Suppressor macrophage treated with lipopolysaccharide for 4 hours (primary cell): ENCODE measurements at places on chromosomes 7 and 10.
A peak's percentile ranks its signal among the peaks of the same experiment; 100 is the strongest.

DNA sequence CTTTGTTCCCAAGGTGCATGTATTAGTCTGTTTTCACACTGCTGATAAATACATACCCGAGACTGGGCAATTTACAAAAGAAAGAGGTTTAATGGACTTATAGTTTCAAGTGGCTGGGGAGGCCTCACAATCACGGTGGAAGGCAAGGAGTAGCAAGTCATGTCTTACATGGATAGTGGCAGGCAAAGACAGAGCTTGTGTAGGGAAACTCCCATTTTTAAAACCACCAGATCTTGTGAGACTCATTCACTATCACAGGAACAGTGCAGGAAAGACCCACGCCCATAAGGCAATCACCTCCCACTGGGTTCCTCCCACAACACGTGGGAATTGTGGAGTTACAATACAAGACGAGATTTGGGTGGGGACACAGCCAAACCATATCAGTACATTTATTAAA is 92.9 kb downstream of the PPP1R3C start:
- DNase-seq = no peak

DNA sequence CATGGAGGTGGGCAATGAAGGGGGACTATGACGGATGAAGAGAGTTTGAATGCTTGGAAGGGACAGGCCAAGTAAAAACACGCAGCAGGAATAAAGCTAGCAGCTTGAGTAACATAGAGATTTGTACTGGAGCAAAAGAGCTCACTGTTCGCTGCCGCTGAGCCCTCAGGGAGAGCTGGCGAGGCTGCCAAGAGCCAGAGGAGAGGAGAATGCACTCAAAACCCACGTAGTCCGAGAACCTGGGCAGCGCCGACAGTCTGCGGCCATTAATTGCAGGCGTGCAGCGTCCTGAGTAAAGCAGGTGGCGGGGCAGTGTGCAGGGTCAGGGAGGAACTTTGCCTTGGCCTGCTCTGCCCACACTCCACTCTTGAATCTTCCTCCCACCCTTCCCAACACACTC is 68.2 kb downstream of the SLC37A3 start:
- DNase-seq = no peak

- no peak for DNase-seq
These were observed 10.8 kb upstream of the PPP1R3C start for GRCh38 chr10:91643700-91644099.

- no peak for DNase-seq
These were observed 426.6 kb downstream of the PLXNA4 start for GRCh38 chr7:132149436-132150304.

- DNase-seq = no peak
These were observed 402.2 kb downstream of the DNAJB6 start for GRCh38 chr7:157739031-157739430.

DNA sequence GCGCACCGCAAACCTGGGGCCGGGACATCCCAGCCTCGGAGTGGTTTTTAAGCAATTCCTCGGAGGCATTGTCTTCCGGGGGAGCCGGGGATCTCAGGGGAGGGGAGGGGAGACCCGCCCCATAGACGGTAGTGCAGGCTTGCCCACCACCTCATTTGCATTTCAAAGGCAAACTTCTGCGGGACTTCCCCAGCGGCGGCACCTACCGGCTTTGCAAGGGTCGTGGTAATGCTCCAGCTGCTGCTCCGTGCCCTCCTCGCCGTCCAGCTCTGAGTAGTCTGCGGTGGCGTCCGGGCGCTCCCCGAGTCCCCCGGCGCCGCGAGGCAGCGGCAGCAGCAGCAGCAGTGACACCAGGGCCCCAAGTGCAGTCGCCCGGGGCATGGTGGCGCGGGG is 425 bp downstream of the TLL2 start:
- no peak for DNase-seq

- peak; percentile 19 for DNase-seq
These were observed 143.8 kb upstream of the PCLO start for GRCh38 chr7:83306502-83306901.

GRCh38 chr7:86158111-86158510 is 485.6 kb upstream of the GRM3 start:
- DNase-seq = no peak

DNA sequence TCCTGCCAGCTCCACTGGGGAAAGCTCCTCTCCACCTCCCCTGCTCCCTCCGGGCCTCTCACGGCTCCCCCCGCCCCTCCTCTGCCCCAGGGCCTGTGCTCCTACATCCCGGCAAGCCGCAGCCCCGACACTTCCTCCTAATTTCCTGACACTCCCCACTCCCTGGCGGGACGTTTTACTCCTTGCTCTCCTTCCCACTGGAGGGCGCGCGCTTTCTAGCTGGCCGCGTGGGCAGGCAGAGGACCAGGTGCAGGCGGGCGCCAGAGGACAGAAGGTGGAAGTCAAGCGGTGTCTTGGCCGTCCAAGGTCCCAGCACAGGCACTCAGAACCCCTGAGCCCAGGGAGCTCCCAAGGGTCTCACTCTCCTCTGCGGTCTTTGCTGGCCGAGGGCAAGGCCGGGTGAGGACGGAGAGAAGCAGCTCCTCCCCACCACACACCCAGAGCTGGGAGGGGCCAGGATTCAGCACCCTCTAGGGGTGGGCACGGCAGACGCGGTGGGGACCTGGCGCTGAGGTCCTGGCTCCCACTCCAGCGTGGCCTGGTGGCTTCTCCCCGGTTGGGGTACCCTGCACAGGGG is 19.1 kb downstream of the ADAM8 start:
- peak; percentile 69 for DNase-seq

DNA sequence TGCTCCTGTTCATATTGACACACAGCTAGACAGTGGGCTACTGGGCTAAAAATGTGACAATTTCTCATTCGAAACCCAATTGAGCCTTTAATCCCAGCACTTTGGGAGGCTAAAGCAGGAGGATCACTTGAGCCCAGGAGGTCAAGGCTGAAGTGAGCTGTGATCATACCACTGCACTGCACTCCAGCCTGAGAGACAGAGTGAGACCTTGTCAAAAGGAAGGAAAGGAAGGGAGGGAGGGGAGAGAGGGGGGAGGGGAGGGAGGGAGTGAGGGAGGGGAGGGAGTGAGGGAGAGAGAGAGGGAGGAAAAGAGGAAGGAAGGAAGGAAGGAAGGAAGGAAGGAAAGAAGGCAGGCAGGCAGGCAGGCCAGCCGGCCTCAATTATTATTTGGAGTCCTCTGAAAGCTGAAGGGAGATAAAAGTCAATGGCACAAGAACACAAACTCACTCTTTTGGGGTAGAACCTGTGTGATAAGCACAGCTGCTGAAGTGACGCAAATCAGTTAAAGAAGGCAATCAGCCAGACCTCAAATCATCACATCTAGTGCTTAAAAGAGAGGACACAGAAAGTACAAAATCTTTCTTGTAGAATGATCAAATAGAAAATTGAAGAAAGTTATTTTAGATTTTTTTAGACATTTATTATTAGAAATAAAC is 98.1 kb downstream of the CCDC71L start:
- DNase-seq = no peak

DNA sequence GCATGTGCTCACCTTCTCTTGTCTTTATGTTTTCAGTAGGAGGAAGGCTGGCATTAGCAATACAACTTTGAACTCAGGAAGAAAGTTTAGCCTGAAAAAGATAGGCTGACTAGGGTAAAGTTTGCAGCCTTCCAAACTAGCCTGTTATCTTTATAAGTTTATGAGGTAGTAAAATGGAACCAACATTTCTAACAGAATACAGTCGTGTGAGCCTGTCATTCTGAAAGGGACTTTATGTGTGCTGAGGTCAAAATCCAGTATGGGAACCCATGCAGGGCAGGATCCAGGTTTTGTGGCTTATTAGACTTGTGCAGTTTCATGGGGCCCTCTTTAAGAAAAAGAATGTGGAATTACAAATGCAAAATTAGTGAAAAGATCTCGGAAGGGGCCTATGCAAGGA is 201.0 kb upstream of the PRPS1L1 start:
- no peak for DNase-seq
